NCI-H1048 (cell line): ENCODE measurements at places on chromosomes 1 and 21.
A peak's percentile ranks its signal among the peaks of the same experiment; 100 is the strongest.

GRCh38 chr1:202235003-202235660 is 41.5 kb downstream of the LGR6 start:
- DNase-seq: no peak

- DNase-seq: no peak
These were observed 117.6 kb downstream of the PEX14 start for GRCh38 chr1:10592373-10592772.

DNA sequence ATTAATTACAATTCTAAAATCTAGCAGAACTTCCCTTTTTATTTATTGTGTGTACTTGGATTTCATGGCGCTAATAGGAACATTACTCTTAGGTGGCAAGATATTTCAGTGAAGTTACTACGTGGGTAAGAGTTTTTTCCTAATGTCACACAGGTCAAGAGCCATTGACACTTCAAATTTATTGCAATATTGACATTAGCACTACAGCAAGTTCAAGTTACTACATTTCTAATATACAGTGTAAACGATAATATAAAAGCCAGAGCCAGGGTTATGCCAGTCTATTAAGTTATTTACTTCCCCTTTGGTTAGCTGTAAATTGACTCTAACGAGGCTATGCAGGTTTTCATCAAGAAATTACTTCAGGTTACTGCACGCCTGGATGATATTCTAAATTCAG is 29.7 kb downstream of the CHODL start:
- DNase-seq: no peak

DNA sequence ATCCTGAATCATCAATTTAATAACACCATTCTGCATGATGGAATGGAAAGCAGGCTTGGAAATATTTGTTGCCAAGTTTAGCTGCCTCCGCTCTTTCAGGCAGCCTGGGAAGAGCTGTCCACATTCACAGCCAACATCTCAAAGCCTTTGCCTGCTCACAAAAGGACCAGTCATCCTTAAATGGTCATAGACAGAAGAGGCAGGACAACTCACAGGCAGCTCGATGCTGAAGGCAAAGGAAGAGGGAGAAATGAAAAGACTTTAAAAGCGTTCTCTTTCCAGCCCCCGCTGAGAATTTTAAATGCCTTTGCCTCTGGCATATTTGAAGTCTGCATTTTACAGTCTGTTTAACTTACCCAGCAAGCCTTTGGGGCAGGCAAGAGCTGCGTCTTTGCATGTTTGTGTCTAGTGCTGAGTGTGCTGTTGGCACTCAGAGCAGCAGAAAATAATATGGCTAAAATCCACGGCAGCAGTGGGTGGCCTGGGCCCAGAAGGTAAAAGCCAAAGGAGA is 68.9 kb downstream of the NMNAT2 start:
- no peak for DNase-seq

DNA sequence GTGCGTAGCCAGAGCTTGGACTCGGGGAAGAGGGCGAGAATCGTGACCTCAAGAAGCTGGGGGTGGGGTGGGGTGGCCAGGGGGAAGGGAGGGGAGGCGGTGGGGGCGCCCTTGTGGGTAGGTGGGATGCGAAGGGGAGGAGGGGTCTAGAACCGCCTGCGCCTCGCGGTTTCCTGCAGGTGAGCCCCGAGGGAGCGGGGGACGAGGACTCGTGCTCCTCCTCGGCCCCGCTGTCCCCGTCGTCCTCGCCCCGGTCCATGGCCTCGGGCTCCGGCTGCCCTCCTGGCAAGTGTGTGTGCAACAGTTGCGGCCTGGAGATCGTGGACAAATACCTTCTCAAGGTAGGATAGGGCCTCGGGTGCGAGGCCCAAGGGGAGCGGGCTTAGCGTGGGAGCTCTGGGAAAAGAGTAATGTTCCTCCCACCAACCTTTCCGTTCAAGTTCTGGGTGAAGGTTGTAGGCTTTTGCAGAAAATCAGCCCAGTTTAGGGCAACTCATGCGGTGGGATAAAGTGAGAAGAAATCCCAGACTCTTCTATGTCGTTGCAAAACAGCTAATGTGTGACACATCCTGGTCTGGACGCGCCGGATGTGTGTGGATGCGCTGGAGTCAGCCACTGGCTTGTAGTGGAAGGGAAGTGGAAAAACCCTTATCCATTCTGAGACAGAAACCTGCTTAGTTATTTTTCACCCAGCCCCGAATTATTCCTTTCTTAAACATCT is 2.9 kb downstream of the LHX8 start:
- no peak for DNase-seq

- no peak for DNase-seq
These were observed 48.5 kb upstream of the IKBKE start for GRCh38 chr1:206421616-206422340.

GRCh38 chr1:219412772-219413171 is 200.1 kb downstream of the ZC3H11B start:
- no peak for DNase-seq

DNA sequence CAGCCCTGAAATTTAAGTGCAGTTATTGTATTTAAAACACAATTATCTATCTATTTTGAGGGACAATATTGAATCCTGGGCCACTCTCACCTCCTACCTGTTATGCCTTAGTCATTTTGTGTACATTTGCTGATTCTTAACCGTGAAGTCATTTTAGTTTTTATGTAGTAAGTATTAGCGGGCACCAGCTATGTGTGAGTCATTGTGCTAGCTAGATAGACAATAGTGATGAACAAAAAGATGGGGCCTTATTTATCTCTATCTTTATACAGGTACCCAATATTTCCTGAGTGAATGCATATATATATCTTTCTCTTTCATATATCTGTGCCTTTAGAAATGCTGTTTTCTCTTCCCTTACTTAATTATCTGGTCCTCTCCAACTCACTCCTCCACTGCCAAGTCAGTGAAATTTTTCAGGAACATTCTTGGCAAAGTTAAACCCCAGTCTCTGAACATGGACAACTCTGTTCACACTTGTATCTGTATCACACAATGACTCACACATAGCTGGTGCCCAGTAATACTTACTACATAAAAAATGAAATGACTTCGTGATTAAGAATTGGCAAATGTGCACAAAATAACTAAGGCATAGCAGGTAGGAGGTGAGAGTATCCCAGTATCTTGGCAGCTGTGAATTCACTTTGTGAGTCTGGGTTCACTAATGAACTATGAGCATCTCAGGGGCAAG is 166.0 kb upstream of the C8B start:
- no peak for DNase-seq

DNA sequence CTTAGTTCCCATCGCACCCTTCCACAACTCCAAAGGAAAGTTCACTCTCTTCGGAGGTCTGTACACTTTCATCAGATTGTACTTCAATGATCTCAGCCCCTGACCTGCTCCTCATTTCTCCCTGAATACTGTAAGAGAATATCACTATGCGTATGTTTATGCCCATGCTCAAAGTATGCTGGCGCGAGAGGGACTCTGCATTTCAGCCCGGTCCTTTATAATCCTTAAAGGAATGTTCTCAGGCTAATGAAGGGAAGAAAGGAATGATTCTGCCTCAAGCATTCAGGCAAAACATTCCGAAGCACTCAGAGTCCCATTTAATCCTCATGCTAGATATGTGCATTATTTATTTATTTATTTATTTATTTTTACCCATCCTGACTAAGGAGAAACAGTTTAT is 76.8 kb downstream of the PLD5 start:
- DNase-seq: no peak

- DNase-seq: no peak
These were observed 162.4 kb downstream of the PDE4B start for GRCh38 chr1:65955071-65955470.

GRCh38 chr1:171966426-171967220 is 125.3 kb downstream of the DNM3 start:
- no peak for DNase-seq

DNA sequence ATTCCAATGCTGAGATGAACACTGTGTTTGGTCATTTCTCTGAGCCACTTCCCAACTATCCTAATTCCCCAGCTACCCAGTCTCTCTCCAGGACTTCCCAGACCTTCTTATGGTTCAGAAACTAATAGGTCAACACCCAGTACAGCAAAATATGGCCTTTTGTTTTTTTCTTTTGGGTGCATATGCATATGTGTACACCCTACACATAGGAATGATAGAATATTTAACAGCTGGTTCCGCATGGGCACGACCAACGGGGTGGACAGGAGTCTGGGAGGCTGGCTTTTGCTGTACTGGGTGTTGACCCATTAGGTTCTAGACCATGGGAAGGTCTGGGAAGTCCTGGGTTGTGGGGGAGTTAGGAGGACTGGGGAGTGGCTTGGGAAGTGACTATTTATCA is 143.9 kb downstream of the MRPS6 start:
- no peak for DNase-seq

GRCh38 chr1:55272994-55273393 is 57.8 kb upstream of the USP24 start:
- DNase-seq: no peak

GRCh38 chr1:246876431-246876830 is 55.3 kb downstream of the AHCTF1 start:
- DNase-seq: no peak

DNA sequence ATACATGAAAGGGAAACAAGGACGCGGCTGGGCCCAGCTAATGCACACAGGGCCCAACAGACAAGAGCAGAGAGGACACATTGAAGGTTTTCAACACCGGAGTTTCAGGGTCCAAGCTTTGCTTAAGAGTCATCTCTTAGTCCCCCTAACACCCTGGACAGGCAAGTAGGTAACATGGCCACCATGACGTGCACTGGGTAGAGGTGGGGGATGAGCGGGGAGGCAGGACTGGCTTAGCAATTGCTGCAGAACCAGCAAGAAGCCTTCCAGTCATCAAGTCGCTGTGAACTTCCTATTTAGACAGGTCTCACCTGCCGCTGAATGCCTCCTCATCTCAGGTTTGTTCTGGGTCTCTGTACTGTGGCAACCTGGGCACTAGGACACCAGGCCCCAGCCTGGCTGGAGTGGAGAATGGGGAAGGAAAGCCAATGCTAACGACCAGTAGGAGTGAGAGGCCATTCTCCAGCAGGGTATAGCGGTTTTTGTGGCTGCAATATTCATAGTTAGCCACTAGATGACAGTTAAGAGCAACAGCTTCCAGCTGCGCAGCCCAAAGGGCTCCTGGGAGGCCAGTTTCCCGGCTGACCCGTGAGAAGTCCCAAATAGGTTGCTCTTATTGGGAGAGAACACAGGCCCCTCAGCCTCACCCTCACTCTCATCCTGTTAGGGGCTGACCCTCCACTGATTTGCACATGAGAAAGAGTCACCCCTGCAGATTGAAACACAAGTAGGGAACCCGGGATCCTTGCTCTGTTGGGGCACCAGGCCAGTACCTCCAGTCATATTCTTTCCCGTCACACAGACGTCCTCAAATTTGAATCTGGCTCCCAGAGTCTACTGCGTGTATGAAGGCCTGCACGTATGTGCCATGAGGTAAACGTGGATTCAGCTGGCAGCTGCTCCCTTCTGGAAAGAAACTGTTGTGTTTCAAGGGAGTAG is 6.0 kb upstream of the PIGC start:
- peak; percentile 26 for DNase-seq

DNA sequence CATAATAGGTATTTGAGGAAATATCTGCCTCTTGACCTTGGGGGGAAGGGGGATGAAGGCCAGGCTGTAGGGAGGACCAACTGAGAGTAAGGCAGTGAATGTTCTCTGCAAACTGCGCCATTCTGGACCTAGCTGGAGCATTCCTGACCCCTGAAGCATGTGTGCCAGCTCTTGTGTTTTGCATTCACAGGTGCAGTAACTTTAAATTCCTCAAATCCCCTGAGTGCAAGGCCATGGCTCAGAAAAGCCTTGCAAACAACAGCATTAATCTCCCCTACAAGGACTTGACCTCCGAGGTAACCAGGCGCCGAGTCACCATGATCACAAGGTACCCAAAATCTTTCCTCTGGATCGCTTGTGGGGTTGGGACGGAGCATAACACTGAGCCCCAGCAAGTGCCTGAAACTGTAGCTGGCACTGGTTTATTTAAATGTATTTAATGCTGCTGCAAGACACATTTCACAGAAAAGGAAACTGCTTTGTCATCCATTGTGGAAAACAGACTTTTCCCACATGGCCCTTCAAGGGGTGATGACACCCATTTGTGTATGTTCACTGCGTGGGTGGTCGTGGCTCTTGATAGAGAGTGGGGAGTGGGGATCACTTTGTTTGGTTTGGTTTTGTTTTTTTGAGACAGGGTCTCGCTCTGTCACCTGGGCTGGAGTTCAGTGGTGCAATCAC is 1.7 kb downstream of the MYOCOS start:
- DNase-seq: no peak

- no peak for DNase-seq
These were observed at the start of gene G0S2 for GRCh38 chr1:209674957-209675564. TSS of gene G0S2 (plus strand) at chr1:209675412. CDS start at chr1:209675685, 273 bp downstream.

- DNase-seq: no peak
These were observed 171.3 kb upstream of the NRIP1 start for GRCh38 chr21:15236111-15236510.

DNA sequence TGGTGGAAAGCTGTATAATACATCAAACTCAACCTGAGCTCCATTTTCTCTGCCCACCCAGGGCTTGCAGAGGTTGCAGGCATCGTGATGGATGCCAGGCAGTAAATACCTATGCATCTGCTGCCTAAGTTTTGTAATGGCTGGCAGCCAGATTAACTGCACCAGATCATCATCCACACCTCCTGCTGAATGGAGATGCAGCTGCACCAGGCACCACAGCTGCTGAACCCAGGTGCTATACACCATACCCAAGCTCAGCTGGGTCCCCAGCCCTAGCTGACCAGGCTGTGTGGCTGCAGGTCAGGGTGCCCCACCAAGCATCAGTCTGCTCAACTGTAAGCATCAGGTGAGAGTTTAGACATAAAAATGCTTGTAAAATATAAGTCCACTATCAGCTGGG is 6.7 kb upstream of the SNAPIN start:
- no peak for DNase-seq

- DNase-seq: no peak
These were observed 129.3 kb upstream of the VAMP3 start for GRCh38 chr1:7641587-7642417.

DNA sequence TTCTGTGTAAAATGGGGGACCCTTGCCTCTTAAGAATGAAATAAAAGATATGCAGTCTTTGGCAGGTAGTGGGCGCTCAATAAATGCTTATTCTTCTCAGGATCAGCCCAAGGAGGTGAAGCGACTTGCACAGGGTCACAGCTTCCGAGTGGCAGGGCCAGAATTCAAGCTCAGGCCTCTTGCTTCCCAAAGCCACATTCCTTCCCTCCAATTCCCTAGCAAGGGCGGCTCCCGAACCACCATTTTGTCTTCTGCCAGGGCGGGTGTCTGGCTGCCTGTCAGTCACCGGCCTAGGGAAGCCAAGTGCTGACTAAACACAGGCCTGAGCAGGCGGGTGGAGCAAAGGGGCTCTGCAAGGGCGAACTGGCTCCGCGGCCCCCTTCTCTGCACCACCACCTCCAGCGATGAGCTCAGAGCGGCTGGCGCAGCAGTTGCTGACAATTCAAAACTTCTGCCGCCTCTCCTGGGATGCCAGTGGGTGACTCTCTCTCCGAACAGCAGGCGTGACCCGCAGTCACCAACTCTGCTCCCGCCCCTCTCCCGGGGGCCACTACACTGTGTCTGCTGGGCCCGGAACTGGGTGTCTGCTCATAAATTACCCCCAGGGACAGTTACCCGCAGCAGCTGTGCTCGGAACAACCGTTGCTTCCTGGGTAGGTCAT is 10.8 kb downstream of the GPR3 start:
- DNase-seq: no peak
